Renal pelvis (tissue), 12 donors: ENCODE measurements at places on chromosomes 6 and 20. TPM values are rescaled to one million over a fixed set of nuclear protein-coding genes. Genes with fewer than 3 reads are reported as not detected.

IYD gene
- 2.4 TPM for polyA plus RNA-seq

RHAG gene
- polyA plus RNA-seq: 0.88 TPM

SYCP2 gene
- 9.3 TPM for polyA plus RNA-seq

CEBPB gene
- polyA plus RNA-seq: 4.9 TPM

GNAS-AS1 gene
- polyA plus RNA-seq: 1.3 TPM

CPNE5 gene
- polyA plus RNA-seq: 12.6 TPM

SLC17A3 gene
- polyA plus RNA-seq: 0.95 TPM

TUBB2B gene
- 126 TPM for polyA plus RNA-seq

ARFGEF3 gene
- 6.6 TPM for polyA plus RNA-seq

DNA sequence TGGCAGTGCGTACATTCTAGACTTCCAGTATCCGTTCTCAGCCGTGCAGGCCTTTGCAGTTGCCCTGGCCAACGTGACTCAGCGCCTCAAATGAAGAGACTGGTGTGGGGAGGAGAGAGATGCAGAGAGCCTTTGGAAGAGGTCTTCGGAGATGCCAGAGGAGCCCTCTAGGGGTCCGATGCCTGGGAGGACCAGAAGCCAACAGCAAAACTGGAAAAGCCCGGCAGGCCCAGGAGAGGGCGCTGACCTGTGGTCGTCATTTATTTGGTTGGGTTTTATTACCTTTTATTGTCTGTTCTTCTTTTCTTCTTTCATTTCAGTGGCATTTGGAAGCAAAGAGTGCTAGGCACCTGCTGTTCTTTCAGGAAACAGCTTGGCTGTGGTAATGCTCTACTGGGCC lies 53.3 kb upstream of the TMEM181 start:
- no peak for DNase-seq

DNA sequence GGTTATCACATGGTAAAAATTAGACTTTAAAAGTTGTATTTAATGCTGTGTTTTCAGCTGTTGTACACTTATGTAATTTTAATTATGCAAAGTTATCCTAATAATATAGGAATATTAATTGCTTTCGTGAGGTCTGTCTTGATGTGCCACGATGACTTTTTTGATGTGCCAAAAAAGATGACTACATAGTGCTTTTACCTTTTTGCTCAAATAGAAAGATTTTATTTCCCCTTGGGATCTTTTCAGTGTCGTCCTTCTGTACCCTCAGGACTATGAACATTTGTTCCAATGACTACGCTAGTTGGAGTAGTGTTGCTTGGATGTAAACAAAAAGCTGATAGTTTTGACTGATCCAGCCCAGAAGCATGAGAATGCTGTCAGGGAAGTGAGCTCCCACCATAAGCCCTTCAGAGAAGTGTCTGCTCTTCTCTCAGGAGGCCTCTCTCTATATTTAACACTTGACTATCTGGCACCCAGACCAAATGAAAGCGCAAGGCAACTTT lies 1.2 kb upstream of the CD164 start:
- DNase-seq: no peak

DNA sequence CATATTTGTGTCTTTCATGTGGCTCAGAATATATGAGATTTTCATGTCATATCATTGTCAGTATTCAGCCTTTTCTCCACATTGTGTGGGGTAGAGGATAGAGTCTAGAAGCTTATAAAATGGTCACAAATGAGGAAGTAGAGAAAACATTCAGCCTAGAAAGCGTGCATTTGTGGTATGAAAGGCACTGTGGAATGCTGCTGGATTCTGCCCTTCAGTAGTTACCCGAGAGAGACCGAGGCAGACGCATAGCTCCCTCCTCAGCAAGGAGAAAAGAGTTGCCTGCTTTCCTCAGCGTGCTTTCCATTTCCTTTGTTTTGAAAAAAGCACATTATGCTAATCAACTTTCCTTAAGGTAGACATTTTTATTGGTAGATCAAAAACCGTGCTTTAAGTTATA lies 28.7 kb downstream of the MYB start:
- DNase-seq: no peak

GRCh38 chr6:85945459-85946185 lies 302.9 kb upstream of the SYNCRIP start:
- no peak for DNase-seq

DNA sequence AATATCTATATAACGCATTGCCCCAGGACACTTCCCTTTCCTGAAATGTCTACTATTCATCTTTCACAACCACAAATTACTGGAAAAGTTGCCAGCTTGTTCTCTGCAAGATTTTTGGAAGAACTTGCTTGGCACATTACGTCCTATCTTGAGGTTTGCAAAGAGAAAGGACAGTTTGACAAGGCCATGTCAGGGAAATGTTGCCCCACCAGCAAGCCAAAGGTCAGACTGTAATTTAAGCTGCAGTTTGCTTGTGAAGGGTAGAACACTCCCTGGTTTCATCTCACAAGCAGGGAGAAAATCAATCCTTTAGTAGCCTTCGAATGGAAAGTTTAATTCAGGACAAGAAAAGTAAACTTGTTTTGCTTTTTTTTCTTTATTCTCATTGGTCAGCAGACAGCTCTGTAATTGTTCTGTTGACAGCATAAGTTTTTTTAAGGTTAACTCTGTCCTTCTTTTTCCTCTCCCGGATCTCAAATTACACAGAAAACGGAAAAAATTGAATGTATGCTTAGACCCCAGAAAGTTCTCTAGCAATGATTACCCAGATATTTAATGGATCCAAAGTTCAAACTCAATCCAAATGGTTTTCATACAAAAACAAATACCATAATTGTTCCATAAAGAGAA lies 541.8 kb upstream of the NRSN1 start:
- DNase-seq: peak; percentile 14

DNA sequence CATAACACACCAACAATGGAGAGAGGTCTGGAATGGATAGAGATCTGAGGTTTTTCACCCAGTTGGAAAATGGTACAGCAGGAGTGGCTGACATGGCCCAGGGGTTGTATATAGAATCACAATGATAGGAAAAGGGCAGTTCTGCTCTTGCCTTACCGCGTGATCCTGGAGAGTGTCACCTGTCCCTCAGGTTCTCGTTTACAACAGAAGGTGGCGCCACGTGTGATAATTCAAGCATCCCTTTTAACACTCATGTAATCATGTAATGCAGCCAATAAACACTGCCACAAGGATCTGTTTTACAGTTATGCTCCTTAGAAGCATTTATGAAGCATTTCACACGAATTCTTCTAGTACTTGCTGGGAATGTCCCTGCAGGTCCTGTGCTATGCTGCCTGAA lies 12.9 kb upstream of the WFDC2 start:
- no peak for DNase-seq

DNA sequence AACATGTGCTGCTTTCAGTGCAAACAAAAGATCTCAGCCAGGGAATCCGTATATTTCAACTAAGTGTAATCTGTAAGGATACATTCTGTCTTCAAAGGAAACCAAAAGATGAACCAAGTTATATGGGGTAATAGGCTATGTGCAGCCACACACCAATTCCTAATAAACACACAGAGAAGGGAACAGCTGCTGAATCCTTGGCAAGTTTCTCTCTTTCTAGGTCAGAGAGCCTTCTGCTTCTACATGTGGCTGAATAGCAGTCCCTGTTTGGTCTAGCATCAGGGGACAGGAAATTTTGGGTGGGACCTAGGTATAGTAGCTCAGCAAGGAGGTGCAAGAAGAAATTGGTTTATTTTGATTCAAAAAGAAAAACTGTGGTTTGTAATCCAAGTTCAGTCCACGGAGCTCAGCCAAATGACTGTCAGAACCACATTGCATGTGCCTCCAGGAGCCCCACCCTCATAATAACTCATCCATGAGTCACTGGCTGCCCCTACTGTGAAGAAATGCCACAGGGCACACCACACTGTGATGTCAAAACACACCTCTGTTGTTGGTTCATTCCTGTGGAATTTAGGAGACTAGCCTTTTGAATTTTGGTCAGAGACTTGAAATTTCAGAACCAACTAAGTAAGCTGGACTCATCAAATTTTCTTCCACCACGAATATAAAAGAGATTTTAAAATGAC lies 21.1 kb downstream of the SPTLC3 start:
- DNase-seq: no peak

GRCh38 chr6:30686009-30686907 lies at the start of gene PPP1R18:
Gene PPP1R18 (minus strand): TSS chr6:30686645. CDS start chr6:30686018, 627 bp downstream.
- peak; percentile 60 for DNase-seq

- no peak for DNase-seq
Measured at GRCh38 chr6:74115674-74116073, 419.7 kb downstream of the CD109 start.

GRCh38 chr6:150072201-150072600 lies 3.3 kb upstream of the ULBP3 start:
- DNase-seq: no peak

DNA sequence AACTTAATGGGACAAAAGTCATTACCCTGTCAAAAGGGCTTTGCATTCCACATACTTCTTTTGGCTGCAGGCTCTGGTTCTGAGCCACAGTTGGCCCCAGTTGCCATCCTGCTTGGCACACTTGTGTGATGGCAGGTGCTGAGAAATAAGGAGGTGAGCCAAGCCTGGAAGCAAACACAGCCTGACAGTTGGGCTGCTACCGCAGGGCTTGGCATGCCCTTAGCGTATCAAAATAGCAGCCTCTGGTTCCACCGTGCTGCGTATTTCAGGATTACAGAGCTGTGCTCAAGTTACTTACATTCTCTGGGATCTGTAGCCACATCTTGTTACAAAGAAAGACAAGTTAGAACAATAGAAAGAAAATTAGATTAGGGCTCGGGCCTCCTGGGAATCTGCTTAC lies 11.1 kb downstream of the MTHFD1L start:
- no peak for DNase-seq

DNA sequence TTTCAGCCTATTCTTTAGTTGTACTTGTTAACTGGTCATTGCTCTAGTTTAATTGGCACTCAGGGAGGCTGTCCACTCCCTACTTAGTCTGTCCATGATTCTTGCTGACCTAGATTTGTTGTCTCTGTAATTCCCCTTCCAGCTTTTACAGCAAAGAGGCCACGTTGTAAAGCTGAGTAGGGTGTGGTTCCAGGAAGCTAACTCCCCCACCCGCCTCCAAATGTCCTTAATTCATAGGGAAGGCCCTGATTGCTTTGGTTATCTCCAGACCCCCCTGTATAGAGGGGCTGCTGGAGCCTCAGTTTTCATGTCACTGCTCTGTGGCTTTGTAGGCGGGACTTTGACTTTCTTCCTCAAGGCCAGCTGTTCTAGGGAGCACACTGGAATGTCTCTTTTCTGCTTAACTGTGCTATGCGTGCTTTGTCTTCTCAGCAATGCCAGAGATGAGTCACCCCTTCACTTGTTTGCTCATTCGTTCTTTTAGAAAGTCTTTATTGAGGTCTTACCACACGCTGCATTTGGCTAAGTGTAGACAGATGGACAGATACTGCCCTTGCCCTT lies 175.1 kb upstream of the JAG1 start:
- no peak for DNase-seq
